ENCODE measurements at places on chromosomes 4 and X. TPM values are rescaled to one million over a fixed set of nuclear protein-coding genes. Genes with fewer than 3 reads are reported as not detected.

TIMM8A gene
- 10.4 TPM for total RNA-seq

TEX13B gene
- not detected for total RNA-seq

EFNB1 gene
- 97.1 TPM for total RNA-seq

AIMP1 gene
- total RNA-seq, result 42.0 TPM

DMP1 gene
- total RNA-seq, result not detected

All from thoracic aorta endothelial cell (primary cell).